ENCODE measurements at places on chromosomes 6 and 20. TPM values are rescaled to one million over a fixed set of nuclear protein-coding genes. Genes with fewer than 3 reads are reported as not detected.

- no peak overlapping the region for H3K27ac ChIP-seq
- H3K36me3 ChIP-seq, result no peaks in the 10 kb centered on the region
- H3K4me3 ChIP-seq, result no peak overlapping the region
- no peaks in the 10 kb centered on the region for H3K4me1 ChIP-seq
Measured at GRCh38 chr6:117441824-117442264, 16.1 kb upstream of the ROS1 start.

LY6G6F gene
- not detected for total RNA-seq

GRCh38 chr6:79812195-79812594 is 135.2 kb downstream of the ELOVL4 start:
- H3K27me3 ChIP-seq, result peaks cover 7% of the 10 kb centered on the region
- H3K27ac ChIP-seq, result no peak overlapping the region
- DNase-seq, result no peak
- no peak overlapping the region for H3K4me3 ChIP-seq
- no peaks in the 10 kb centered on the region for H3K36me3 ChIP-seq

GRCh38 chr6:16927205-16927604 is 165.9 kb upstream of the ATXN1 start:
- no peaks in the 10 kb centered on the region for H3K4me1 ChIP-seq
- no peak for DNase-seq
- H3K36me3 ChIP-seq, result no peaks in the 10 kb centered on the region
- no peak overlapping the region for H3K4me3 ChIP-seq

SH3BGRL2 gene
- 0.43 TPM for total RNA-seq

- peaks cover 11% of the 10 kb centered on the region for H3K27me3 ChIP-seq
- no peak for DNase-seq
- H3K27ac ChIP-seq, result no peak overlapping the region
- no peaks in the 10 kb centered on the region for H3K36me3 ChIP-seq
Measured at GRCh38 chr6:163147994-163148393, 266.5 kb upstream of the QKI start.

DNA sequence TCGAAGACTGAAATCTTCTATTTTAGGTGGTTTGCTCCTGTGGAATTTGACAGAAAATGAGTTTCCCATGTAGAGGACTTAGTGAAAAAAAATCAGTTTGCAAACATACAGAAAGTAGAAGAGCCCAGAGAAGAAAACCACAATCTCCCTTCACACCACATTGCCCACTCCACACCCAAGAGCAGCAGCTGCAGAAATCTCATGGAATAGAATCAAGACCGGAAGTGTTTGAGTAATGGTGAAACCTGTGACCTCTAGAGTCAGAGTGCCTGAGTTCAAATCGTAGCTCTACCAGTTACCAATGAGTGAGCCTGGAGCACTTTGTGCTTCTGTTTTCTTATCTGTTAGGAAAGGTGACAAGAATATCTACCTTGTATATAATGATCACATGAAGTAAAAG is 4.6 kb downstream of the SIRPG start:
- peak overlapping the region; percentile 2 for H3K4me3 ChIP-seq
- peak overlapping the region; percentile 81 for H3K27ac ChIP-seq
- peaks cover 53% of the 10 kb centered on the region for H3K36me3 ChIP-seq
- peaks cover 83% of the 10 kb centered on the region for H3K4me1 ChIP-seq
- H3K27me3 ChIP-seq, result no peaks in the 10 kb centered on the region

SCRT2 gene
- not detected for total RNA-seq

GRCh38 chr20:32798046-32798981 is 21.4 kb upstream of the MAPRE1 start:
- H3K4me1 ChIP-seq, result peaks cover 29% of the 10 kb centered on the region
- H3K4me3 ChIP-seq, result no peak overlapping the region
- no peaks in the 10 kb centered on the region for H3K36me3 ChIP-seq
- no peaks in the 10 kb centered on the region for H3K27me3 ChIP-seq
- no peak for DNase-seq

DNA sequence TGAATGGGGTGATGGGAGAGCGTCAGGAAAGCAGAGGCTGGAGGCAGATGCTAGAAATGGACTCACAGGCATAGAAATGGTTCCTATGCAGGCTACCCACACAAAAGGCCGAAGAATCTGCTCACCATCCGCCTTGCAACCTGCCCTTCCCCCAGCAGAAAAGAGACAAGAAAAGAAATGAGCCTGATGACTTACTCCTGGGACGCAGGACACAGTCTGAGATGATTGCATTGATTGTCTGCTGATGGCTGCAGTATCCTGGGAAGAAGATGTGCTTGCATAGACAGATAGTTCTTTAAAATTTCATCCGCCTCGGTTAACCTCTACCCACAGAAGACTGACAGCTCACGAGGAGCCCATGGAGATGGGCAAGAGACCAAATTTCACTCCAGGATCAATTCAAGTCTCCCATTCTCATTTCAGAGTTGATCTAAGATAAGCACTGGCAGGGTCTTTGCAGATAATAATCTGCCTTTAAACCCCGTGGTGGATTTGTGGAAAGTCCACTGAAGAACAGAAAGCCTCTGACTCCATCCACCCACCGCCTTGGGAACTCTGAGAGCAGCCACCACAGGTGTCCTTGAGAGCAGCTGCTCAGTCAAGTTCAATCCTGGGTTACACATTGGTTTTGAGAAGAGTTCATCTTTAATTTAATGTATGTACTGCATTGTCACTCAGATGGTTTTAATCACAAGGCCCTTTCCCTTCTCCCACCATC is 7.2 kb downstream of the AGPAT4 start:
- peaks cover 6% of the 10 kb centered on the region for H3K4me1 ChIP-seq
- peaks cover 6% of the 10 kb centered on the region for H3K36me3 ChIP-seq
- no peak overlapping the region for H3K27ac ChIP-seq
- no peak overlapping the region for H3K4me3 ChIP-seq
- H3K27me3 ChIP-seq, result no peaks in the 10 kb centered on the region

DNA sequence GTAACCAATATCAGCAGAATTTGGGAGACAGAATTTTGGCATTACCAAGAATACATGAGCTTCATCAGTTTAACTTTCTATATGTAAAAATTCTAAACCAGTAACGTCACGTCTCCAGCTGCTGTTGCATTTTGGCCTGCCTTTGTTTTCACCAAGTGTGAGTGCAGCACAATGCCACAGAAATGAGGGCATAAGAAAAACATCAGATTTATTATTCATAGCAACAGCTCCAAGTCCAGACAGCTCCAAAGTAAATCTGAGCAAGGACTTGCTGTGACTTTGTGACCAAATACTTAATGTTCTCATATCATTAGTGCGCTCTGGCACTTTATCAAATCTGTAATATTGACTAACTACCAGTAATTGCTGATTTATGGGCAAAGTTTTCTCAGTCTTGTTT is 11.0 kb upstream of the FBXL4 start:
- peaks cover 9% of the 10 kb centered on the region for H3K27me3 ChIP-seq
- no peak overlapping the region for H3K27ac ChIP-seq
- H3K4me3 ChIP-seq, result no peak overlapping the region
- no peaks in the 10 kb centered on the region for H3K4me1 ChIP-seq
- DNase-seq, result no peak

SYCP2 gene
- total RNA-seq, result 2.1 TPM

Measured in activated CD4-positive, alpha-beta T cell treated with anti-CD3 and anti-CD28 coated beads for 36 hours (primary cell).